ENCODE measurements at places on chromosomes 12 and 14. TPM values are rescaled to one million over a fixed set of nuclear protein-coding genes. Genes with fewer than 3 reads are reported as not detected.

GRCh38 chr14:51990488-51990887, 1.1 kb downstream of the RTRAF start:
- DNase-seq = no peak

GRCh38 chr12:93402333-93403311, 24.9 kb downstream of the NUDT4 start:
- no peak for DNase-seq

GRCh38 chr12:65367396-65367795, 88.9 kb downstream of the MSRB3 start:
- no peak for DNase-seq

- no peak for DNase-seq
Measured at GRCh38 chr12:121774968-121775474, 18.5 kb downstream of the RHOF start.

- no peak for DNase-seq
Measured at GRCh38 chr12:12486661-12487240, 75.9 kb downstream of the DUSP16 start.

The PSMB11 gene
- not detected for total RNA-seq

The LACRT gene
- not detected for total RNA-seq

The AICDA gene
- not detected for total RNA-seq

The TEX22 gene
- total RNA-seq = 3.1 TPM

The BDKRB2 gene
- not detected for total RNA-seq

The P2RX2 gene
- total RNA-seq = not detected

The OR11H12 gene
- total RNA-seq = not detected

Measured in CD4-positive, CD25-positive, alpha-beta regulatory T cell (primary cell).